ENCODE measurements at places on chromosomes 6 and 20.

GRCh38 chr6:13873288-13874190 lies 51.2 kb upstream of the RNF182 start:
- DNase-seq = peak; percentile 65

DNA sequence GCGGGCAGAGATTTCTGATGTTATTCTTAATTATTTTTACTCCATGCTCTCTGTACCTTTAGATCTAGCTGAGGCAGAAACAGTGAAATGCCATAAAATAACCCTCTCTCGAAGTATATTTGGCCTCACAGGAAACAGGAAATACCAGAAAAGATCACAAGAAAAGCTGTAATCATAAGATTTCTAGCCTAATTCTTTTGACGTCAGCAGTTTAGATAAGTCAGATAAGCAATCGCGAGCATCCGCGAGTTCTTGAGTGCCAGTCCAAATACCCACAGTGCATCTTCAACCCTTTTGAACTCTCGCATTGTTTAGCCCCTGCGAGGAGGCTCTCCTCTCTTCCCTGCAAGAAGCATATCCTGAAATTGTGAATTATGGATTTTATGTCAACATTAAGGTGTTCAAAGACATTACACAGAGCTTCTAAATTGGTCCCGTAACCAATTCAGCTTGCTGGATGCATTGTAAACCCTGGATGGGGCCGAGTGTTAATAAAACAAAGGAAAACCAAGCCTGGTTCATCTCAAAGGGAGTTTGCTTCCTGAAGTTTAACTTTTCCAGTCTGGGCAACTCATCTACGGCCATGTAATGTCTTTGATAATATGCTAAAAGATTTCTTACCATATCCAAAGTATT lies 198.9 kb downstream of the MTFR2 start:
- DNase-seq = peak; percentile 50

GRCh38 chr6:108616973-108617372 lies 56.3 kb downstream of the FOXO3 start:
- DNase-seq = no peak

GRCh38 chr20:43220612-43221011 lies 30.9 kb upstream of the PTPRT start:
- DNase-seq = no peak

- no peak for DNase-seq
Measured at GRCh38 chr6:111631903-111632460, 26.3 kb upstream of the TRAF3IP2 start.

GRCh38 chr20:3996399-3996798 lies 19.0 kb downstream of the RNF24 start:
- no peak for DNase-seq

GRCh38 chr6:163390770-163391169 lies 23.7 kb upstream of the QKI start:
- no peak for DNase-seq

- no peak for DNase-seq
Measured at GRCh38 chr20:35320396-35321126, 28.3 kb upstream of the FAM83C start.

GRCh38 chr6:39223061-39223460 lies 6.2 kb downstream of the KCNK5 start:
- DNase-seq = no peak

DNA sequence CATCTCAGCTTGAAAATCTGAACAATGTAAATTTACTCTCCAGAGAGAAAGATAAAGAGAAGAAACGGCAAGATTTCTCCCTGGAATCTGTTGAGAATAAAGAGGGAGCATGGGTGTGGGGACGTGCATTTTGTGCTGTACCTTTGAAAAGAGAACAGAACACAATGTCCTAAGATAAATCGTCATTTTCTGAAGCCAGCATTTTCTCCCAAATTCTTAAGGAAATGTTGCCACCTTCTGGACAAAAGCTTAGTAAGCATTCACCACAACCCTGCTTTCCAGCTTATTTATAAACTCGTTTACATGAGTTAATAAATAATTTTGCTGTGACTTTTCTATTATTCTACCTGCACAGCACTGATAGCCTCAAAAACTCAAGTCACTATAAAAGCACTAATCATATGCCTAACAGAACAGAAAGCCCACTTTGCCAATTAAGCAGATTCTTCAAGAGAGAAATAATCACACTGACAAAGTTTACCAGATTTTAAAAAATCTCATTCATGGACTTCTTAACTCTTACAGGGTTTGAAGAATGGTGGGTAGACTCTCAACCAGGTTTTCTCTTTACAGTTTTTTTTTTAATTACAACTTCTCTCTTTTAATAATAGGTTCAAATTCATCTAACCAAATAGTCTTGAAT lies 155.8 kb downstream of the MBOAT1 start:
- DNase-seq = peak; percentile 24

- DNase-seq = no peak
Measured at GRCh38 chr6:11188161-11188915, 44.1 kb downstream of the NEDD9 start.

GRCh38 chr6:84033523-84034451 lies at the start of gene MRAP2:
TSS of gene MRAP2 (plus strand) at chr6:84033772. CDS start at chr6:84055319, 21,547 bp downstream.
- no peak for DNase-seq

- DNase-seq = no peak
Measured at GRCh38 chr6:83221276-83221675, 28.1 kb downstream of the RWDD2A start.

DNA sequence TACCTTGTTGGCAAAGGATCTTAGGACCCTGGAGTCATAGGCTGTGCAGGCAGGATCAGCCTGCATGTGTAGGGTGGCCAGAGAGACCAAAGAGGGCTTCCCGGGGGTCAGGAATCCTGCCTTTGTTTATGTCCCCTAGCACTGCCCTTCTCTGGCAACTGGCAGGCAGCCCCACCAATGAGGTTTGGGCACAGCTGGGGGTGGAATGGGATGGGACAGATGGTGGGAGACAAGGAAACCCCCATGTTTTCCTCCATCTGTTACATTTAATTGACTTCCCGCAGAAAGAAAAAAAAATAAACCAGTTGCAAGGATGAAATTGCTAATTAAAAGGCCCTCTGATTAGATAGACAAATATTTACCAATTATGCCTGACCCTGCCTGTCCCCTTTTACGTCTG lies 27.6 kb downstream of the CD40 start:
- DNase-seq = no peak

GRCh38 chr6:75409928-75410327 lies 83.7 kb downstream of the FILIP1 start:
- DNase-seq = no peak

DNA sequence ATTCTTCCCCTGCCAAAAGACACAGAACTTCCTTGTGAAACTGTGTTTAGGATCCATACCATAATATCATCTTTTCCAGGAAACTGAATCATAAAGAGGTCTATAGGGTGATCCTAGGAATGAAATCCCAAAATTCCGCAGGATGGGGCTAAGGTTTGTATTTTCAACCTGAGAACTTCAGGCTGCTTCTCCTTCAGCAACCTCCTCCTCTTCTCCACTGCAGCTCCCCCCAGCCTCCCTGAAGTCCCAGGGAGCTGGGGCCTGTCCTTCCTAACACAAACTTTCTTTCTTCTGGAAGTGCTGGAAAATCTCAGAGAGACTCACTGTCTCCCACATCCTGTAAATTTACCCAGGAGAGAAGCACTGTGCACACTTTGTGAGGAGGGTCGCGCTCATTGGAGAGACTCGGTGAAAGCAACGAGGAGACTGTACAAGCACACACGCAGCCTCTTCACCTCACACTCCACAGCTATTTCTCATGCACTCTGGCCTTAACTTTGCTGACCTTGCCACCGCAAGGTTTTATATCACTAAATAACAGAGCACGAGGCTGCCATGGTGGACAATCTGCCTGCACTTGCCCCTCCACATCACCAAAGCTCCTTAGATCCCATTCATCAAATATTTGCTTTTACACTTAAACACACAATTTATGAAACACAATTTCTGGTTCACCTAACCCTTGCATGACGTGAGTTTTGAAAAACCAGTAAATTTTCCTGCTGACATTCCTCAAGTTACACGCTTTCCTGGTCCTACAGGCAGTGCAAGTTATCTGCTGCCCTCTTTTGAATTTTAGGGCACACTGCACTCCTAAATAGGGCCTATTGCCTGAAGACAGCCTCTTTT lies 14.3 kb downstream of the ID4 start:
- DNase-seq = no peak

- DNase-seq = no peak
Measured at GRCh38 chr6:530425-530824, 126.5 kb downstream of the HUS1B start.

DNA sequence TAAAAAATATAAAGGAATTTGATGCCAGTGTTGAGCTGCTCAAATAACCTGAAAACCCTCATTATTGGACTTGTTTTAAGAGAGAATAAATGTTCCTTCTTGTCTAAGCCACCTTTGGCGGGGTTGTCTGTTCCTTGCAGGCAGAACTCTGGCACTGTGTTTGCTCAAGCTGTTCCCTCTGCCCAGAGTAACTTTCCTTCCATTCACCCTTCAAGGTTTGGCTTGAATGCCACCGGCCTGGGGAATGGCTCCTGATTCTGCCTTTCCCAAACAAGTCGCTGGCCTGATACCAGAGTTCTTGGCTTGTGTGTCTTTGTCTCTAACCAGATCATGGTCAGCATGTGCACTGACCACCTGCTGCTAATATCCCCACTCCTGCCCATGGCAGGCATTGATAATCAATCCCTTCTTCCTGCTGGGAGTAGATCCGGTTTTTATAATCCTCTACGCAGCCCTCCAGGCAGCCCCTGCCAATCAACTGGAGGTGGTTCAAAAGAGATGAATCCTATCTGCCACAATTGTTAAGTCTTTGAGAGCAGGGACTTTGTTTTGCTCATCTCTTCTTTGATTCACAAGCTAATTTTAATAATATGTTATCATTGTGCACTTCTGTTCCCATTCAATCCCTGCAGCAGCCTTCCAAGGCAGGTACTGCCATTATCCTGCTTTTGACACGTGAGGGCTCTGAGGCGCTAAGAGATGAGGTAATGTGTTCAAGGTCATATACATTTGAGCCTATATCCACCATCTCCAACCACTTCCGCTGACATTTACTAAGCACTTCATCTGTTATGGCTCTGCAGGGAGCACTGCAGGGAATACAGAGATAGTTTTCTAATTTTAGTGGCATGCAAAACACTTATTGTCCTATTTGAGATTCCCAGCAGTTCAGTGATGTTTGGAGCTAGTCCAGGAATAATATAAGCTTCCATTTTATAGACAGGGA lies 3.1 kb upstream of the CCM2L start:
- DNase-seq = no peak

DNA sequence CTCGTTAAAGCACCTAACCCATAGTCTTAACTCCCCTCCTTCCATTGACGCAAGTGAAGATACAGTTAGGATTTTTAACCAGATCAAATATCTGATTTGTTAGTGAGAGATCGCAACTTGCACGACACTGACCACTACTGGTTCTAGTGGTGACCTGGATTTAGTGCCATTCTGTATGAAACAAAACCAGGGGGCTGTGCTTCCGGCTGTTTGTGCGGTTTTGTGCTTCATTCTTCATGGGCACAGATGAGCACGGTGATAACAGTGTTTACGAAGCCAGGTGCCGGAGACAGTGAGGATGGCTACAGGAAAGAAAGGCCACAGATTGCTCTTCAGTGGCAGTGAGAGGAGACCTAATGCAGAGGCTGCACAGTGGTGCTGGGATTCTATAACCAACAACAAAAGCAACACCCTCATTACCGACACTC lies 75.5 kb downstream of the NOL4L start:
- DNase-seq = peak; percentile 83

All from CD8-positive, alpha-beta T cell (primary cell).